Activated CD8-positive, alpha-beta memory T cell treated with anti-CD3 and anti-CD28 coated beads, Interleukin-2, amount 50 U/mL, for 4 hours (primary cell): ENCODE measurements at places on chromosomes 3 and 15.

- DNase-seq, result no peak
Measured at GRCh38 chr3:14223595-14223994, 45.0 kb downstream of the LSM3 start.

DNA sequence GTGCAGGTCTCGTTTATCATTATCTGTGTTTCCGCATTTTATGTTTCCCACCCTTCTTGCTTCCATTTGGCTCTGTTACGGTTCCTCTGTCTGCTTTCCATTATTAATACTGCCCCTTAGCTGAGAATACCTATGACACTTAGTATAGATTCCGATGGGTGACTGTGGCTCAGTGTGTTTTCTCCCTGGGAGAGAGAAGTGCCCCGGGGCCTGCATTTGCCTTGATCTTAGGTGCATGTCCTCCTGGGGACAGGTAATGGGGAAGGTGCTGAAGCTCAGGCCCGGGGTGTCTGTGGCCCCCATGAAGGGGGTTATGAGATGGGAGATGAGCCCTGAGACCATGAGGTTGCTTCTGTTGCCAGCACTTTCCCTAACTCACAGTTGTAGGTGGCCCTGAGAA is 43.4 kb upstream of the PCSK6 start:
- DNase-seq, result no peak

- DNase-seq, result no peak
Measured at GRCh38 chr15:89780601-89781000, 4.5 kb downstream of the MESP2 start.

- no peak for DNase-seq
Measured at GRCh38 chr3:111299192-111299615, 227.6 kb downstream of the NECTIN3 start.

DNA sequence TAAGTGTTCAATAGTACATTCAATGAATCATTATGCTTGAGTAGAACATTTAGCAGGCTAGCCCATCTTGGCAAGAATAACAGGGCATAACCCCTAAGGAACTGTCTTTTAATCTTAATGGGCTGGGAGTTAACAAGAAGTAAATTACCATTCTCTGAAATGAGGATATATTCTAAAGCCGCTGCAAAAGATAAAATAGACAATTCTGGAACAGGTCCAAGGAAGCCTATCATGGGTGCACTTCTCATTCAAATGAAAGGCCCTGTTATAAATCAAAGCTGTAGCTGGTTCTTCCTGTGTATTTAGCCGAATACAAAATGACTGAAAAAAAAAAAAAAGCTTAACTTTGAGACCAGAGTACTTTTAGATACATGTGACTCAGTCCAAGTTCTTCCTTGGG is 15.6 kb downstream of the MTHFS start:
- no peak for DNase-seq

- DNase-seq, result no peak
Measured at GRCh38 chr3:138063416-138063815, 52.0 kb downstream of the DZIP1L start.

DNA sequence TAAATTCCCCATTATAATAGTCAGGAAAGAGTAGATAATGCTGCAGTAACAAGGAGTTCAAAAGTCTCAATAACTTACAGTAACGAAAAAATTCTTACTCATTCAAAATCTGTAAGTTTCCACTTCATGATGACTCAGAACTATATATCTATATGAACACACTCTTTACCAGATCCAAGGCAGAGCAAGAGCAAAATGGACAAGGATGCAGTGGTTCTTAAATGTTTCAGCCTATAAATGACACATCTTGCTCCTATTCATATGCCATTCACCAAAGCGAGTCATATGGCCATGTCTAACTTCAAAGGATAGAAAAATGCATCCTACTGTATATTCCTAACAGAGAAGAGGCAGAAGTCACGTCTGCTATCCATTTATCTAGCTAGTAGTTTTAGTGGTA is 787.7 kb downstream of the NAALADL2 start:
- DNase-seq, result no peak

- peak; percentile 42 for DNase-seq
Measured at GRCh38 chr15:74826364-74826819, at the start of gene CPLX3. Gene CPLX3 (plus strand): TSS chr15:74826627. CDS start chr15:74826704, 77 bp downstream.

GRCh38 chr3:99895703-99896441 is 78.2 kb downstream of the CMSS1 start:
- DNase-seq, result no peak

- no peak for DNase-seq
Measured at GRCh38 chr15:70092464-70093027, 5.2 kb downstream of the TLE3 start.

GRCh38 chr3:190644035-190644434 is 130.2 kb downstream of the IL1RAP start:
- no peak for DNase-seq

- DNase-seq, result no peak
Measured at GRCh38 chr15:99009741-99010330, 2.2 kb upstream of the PGPEP1L start.

DNA sequence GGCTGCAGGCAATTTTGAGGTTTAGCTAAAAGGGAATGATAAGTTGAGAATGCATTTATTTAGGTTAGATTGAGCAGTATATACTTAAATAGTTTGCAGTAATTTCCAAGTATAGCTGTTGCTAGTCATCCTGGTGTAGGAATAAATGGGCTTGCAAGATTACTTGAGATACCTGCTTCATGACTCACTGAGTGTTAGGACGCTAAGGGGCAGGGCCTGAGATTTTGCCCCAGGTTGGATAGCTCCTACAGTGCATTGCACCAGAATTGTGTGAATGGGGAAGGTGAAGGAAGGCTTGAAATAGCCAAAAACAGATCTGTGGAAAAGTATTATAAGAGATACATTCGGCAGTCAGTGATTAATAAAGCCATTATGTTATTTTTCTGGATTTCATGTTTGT is 72.8 kb downstream of the KCNH8 start:
- no peak for DNase-seq

DNA sequence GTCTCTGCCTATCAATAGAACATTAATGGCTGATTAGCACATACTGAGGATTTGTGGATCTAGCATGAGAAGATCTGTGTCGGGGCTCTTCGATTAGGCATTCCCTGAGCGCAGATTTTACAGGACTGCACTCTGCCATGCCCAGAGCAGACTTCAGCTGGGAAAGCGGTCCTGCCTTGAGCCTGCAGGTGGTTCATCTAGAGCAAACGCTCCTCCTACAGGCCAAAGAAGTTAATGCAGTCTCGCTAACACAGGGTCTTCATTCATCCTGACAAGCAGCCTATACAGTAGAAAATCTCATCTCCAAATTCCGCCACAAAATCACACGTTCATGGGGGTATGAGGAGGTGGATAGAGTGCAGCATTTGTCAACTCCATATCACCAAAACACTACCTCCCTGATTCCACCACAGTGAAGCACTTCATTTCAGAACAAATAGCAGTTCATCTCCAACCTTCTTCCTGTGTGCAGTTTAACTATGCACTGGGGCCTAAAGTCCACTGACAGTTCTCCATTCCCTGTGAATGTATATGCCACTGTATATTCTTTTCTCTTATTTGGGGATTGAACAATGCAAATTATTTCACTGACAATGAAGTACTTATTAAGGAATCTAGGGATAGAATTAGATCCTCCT is 405.8 kb downstream of the IGSF11 start:
- DNase-seq, result no peak

DNA sequence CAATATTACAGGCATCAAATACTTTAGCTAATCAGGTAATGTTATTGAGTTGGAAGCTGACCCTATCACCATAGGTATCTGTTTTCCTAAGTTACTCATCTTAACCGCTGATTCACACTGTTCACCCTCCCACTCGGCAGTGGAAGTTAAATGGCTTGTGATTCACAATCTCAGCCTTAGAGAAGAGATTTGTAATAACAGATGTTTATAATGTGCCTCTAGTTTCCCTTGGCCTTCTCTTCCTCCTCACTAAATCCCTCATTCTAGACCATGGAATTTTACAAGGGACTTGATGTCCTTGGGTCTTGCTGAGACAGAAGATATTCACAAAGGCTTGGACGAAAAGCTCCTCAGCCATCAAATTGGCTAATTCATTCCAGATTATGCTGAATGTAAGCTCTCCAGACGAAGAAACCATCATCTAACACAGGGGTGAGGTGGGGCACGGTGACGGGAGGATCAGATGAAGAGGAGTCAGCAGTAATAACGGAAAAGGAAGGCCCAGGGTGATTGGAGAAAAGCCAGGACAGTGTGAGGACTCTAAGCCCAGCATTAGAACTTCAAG is 931.7 kb downstream of the MCTP2 start:
- DNase-seq, result no peak

GRCh38 chr3:153349108-153349499 is 187.1 kb downstream of the RAP2B start:
- no peak for DNase-seq

- no peak for DNase-seq
Measured at GRCh38 chr3:119679874-119680273, 2.7 kb upstream of the COX17 start.

GRCh38 chr3:186670155-186670554 is 4.3 kb downstream of the HRG start:
- DNase-seq, result no peak

- no peak for DNase-seq
Measured at GRCh38 chr3:25817107-25817506, 27.2 kb downstream of the OXSM start.

GRCh38 chr3:14876921-14877333 is 58.2 kb downstream of the FGD5 start:
- DNase-seq, result no peak

DNA sequence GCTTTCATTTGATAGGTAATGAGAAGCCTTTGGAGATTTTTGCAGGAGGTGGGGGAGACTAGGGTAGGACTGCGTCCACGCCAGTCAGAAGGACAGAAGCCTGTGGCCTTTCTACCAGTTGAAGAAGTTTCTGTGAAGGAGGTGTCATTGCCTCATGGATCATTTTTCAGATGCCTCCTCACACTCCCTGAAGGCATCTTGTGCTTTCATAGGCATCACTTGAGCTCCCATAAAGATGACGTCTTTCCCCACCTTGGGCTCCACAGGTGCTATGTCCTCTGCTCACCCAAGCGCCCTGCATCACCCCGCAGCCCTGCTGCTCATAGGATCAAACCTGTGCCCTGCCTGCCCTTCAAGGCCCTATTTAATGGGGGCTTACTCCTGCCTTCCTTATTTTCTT is 7.5 kb upstream of the ITGA11 start:
- no peak for DNase-seq

GRCh38 chr3:162760789-162761188 is 1264.2 kb downstream of the OTOL1 start:
- DNase-seq, result no peak

GRCh38 chr15:51973220-51973619 is 1.6 kb upstream of the LEO1 start:
- DNase-seq, result no peak

DNA sequence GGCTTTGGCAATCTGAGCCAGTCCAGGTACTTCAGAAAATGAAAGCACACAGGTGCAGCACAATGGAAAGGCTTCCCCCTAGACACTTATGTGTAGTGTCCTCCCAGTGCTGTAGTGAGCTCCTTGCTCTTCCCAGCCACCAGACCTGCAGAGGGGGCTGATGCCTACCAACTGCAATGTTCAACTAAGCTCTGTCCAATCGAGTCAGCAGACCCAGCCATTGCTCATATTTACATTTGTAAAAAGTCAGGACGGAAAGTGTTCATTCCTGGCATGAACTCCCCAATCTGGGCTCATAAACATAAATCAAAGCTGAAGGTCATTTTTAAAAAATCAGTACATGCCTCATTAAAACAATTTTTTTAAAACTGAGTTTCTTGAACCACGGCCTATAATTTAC is 73.0 kb downstream of the FOXP1 start:
- DNase-seq, result no peak

DNA sequence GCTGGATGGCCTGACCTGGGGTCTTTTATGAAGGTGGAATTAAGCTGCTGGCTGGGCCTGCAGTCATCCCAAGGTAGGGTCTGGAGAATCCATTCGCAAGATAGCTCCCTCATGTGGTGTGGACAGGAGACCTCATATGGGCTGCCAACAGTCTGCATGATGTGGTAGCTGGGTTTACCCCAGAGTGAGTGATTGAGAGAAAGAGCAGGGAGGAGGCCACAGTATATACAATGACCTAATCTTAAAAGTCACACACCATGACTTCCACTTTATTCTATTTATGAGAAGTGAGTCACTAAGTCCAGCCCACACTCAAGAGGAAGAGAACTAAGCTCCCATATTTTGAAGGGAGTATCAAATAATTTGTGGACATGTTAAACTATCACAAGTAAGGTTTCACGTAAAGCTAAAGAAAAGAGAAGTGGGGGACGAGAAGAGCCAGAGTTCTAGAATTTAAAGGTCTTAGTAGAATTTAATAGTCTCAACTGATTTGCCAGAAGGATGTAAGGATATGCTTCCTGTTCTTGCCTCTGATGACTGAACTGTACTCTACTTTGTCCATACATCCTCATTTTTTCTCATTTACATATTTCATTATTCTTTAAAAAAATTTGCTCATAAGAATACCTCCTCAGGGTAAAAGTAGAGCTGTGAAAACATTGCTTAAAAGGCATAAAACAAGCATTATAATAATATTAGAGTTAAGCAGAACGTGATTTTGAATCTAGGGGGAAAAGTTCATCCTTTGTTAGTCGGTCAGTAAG is 184.4 kb downstream of the PEX5L start:
- no peak for DNase-seq

DNA sequence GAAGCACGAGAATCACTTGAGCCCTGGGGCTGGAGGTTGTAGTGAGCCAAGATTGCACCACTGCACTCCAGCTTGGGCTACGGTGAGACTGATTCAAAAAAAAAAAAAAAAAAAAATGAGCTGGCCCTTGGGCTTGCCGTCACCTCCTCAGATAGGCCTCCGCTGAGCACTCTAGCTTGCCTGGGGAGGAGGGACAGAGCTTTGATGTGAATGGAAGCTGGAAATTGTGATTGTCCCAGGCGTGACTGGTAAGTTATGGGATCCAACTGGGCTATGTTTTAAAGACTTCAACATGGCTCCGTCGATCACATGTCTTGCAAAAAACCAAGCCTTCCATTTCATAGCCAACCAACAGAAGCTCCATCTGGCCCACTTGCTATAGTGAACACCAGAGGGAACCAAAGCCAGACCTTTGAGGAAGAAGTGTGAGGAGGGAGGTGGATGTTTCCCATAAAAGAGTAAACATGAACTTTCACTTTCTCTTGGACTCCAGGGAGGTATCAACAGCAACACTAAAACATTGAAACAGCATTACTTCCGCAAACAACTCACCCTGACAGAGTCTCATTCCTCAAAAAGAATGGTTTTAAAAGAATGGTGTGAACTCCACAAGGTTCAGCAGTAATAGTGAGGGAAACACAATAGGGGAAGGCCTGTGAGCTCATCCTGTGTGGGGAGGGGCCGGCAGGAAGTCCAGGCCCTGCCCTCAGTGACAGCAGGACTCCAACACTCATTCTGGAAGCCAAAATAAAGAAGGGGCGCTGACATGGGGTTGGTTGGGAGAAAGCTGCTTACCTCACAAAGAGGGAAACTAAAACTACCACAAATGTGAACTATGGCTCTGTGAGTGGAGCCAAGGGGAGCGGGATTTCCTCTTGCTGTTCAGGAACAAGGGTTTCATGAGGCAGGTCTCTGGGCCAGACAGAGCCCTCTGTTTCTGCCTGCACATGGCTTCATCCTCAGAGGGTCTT is 59.2 kb upstream of the IL12A start:
- DNase-seq, result no peak

GRCh38 chr3:139473155-139473771 is 3.1 kb downstream of the RBP2 start:
- no peak for DNase-seq
